ENCODE measurements at places on chromosomes 7 and 10.

DNA sequence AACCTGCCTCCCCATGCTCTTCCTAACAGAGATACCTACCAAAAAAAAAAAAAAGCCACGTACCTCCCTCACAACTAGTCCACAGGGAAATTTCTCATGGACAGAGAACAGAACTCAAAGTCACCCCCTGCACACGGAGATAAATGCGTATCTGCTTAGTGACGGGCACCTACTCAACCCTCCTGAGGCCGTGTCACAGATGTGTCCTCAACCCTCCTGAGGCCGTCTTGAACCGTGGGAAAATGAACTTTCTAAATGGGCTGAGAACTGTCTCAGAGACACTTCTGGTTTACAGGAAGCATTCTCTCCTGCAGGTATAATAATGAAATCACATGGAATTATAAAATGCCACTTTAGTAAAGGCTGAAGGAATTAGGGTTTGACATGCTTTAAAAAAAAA is 155.9 kb downstream of the DIP2C start:
- DNase-seq, result no peak

- no peak for DNase-seq
These were observed 252.2 kb upstream of the HABP2 start for GRCh38 chr10:113300617-113301016.

DNA sequence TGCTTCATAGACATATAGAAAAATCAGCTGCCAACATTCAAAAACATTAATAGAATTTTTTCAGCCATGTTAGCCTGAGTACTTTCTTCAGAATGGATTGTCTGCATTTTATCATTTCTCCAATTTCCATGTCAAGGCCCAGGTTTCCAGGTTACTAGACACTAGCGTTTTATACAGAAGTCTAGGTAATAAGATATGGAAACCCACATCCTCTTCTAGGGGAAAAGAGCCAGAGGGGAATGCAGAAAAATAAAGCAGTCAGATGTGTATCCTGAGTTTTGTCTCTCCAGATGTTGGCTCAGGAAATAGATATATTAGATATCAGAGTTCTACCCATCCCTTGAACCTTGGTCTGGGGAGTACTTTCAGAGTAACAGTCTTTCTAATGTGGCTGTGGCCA is 20.4 kb downstream of the GIMAP4 start:
- no peak for DNase-seq

DNA sequence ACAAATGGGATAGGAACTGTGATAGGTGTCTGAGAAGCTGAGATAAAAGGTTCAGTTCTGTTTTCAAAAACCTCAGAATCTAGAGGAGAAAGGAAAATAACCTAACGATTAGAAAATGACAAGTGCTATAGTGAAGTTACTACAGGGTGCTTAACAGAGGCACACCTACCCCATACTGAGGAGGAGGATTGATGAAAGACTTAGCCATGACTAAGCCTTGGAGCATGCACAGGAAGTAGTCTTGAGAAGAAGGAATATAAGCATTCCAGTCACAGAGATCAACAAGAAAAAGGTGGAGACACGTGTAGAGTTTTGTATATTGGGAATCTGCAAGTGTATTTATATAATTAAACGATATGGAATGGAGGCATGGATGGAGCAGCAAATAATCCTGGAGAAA is 1225.5 kb upstream of the CELF2 start:
- DNase-seq, result no peak

Data from liver (tissue), 10 donors.